ENCODE measurements at places on chromosomes 2 and 18.

DNA sequence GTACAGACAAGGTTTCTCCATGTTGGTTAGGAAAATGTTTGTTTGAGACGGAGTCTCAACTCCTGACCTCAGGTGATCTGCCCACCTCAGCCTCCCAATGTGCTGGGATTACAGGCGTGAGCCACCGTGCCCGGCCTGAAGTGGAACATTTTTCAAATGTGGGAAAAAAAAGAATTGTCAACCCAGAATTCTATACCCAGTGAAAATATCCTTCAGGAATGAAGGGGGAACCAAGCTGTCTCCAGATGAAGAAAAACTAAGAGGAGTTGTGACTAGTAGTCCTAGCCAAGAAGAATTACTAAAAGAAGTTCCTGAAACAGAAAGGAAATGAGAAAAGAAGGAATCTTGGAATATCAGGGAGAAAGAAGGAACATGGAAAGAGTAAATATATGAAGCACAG lies 25.7 kb downstream of the RAPGEF4 start:
- no peak for DNase-seq

GRCh38 chr2:10028988-10029874 lies 14.1 kb upstream of the KLF11 start:
- DNase-seq = no peak

- DNase-seq = no peak
Observed at GRCh38 chr2:232448304-232448690, 7.7 kb upstream of the ALPI start.

DNA sequence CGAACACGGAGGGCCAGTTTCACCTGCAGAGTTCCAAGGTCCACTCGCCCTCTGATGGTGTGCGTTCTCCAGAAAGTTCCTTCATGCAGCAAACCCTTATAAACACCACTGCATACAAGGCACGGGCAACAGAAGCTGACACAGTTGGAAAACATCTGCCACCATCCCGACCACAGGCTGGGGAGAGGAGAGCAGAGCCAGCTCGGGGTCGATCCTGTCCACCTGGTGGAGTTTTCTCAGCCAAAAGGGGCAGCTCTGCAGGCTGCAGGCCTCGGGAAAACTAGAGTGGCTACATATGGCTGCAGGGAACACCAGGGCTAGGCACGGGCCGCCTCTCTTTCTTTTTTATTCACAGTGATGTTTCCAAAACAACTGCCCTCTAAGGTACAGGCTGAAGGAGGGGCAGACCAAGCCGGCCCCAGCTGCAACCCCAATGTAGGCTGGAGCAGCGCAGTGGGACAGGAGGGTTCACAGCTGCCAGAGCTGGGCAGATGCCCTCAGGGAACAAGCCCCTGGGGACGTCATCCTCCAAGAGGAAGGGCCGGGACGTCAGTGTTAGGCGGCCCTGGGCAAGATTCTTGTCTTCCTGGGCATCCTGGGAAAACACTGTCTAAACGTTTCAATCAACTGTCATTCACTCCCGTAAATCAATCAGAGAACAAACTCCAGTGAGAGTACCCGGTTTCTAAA lies 274.7 kb downstream of the TWIST2 start:
- no peak for DNase-seq

DNA sequence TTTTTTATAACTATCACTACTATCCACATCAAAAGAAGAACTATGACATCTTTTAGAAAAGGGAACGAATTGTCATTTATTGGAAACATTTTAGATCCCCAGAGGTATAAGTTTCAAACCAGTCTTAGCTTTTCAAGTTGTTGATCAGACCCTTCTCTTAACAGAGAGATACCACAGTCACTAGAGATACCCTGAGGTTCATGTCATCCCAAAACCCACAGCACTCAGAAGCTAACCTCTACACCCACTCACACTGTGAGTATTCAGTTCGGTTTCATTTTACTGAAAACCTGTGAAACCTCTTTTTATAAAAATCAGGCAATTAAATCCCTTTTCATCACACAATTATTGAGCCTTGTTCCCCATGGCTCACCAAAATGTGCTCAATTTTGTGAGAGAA lies 156.2 kb downstream of the DTNA start:
- no peak for DNase-seq

DNA sequence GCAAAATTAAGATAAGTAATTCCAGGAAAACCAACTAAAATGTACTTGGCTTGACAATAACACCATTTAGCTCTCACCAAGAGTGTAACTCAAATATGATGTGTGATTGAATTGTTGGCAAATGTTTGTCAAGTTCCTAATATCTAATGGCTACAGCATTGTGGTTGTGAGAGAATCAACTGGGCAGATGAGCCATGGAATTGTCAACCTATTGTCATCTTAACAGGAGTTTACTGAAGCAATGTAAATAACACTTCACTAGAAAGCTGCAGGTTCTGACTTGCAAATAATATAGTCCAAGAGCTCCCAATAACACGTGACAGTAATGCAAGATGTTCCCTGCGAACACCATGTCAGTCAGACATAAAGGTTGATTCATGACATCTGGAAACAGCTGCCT lies 495.2 kb upstream of the MEIS1 start:
- no peak for DNase-seq

GRCh38 chr2:14255135-14255820 lies 377.2 kb upstream of the LRATD1 start:
- DNase-seq = no peak

GRCh38 chr2:42193722-42194187 lies 24.6 kb downstream of the EML4 start:
- no peak for DNase-seq

DNA sequence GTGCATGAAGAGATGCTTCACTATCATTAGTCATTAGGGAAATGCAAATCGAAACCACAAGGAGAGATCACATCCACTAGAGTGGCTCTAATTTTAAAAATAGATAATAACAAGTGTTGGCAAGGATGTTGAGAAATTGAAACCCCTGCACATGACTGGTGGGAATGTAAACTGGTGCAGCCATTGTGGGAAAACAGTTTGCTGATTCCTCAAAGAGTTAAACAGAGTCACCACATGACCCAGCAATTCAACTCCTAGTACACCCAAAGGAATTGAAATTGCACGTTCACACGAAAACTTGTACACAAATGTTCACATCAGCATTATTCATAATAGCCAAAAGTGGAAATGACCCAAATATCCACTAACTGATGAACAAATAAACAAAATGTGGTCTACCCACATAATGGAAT lies 179.5 kb downstream of the BCL2 start:
- no peak for DNase-seq

- no peak for DNase-seq
Observed at GRCh38 chr2:142545036-142545435, 332.4 kb upstream of the KYNU start.

GRCh38 chr2:199101487-199101886 lies 356.3 kb downstream of the SATB2 start:
- no peak for DNase-seq

DNA sequence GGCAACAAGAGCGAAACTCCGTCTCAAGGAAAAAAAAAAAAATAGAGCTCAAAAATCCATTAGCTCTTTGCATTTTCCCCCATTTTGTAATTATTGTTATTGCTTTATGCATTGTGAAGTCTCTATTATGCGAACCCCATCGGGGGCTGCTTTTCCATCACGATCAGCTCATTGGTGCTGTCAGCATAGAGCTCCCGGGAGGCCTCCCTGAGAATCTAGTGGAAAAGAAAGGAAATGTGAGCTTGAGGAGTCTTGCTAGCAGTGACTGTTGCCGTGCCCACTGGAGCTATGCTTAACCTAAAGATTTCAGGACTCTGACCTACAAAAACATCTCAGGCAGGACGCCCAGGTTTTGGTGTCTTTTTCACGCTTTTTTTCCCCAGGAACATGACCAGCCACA lies 102.6 kb upstream of the NDUFV2 start:
- no peak for DNase-seq

DNA sequence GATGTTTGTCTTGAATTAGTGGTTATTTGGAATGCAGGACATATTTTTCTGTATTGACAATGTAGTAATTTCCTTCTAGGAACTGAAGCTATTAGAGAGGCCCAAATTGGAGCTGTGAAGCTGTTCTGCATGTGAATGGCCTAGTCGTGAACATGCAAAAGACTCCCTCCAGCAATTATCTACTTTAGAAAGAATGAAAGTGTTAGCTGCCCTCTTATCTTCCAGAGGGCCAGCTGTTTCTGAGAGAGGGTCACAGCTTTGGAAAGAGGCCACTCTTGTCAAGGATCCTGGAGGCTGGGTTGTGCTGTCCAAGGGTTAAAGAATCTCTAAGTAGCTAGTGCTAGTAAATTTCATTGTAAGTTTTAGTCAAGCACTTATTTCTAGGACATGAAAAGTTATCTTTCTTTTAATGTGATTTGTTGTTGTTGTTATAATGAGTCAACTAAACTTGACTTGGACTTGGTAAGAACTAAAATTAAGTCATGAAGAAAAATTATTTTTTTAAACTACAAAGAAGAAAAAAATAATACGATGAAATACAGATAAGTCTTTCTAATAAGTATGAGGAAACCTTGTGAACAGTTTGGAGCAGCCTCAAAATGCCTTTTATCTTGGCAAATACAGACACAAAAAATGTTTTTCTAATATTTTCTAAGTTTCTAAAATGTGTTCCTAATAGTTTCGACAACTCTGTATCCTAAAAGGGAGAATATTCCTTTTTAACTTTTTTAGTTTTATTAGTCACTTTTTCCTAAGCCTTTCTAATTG lies 36.8 kb downstream of the DPP4 start:
- DNase-seq = no peak

DNA sequence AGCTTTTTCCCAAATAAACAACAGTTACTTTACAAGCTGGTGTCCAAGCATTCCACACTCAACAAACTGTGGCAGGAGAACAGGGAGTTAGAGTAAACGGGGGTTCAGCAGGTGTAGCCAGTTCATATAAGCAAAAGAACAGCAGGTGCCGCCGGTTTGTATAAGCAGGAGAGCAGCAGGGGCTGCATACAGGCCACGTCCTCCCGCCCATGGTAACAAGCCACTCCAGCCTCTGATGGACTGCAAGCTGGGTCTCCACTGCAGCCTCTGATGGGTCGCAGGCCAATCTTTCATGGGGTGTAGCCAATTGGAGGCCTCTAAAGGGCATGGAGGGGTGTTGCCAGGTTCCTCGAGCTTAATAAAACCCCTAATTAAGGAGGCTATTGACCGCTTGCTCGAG lies 189.3 kb downstream of the ANKRD30B start:
- no peak for DNase-seq

DNA sequence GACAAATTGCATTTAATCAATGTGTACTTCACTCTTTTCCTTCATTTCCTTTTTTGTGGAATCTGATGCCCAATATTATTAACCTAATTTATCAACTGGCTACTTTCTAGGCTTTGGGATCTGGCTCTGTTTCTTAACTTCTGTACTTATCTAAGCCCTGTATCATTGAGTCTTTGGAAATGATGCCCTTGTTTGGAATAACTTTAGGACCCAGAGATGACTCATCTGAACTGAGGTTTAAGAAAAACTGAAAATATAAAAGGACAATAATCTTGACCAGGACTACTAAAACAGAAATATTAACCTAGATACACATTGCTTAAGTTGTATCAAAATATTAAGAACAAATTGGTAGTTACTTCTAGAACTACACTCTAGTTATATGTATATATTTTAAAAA lies 600.8 kb downstream of the CPS1 start:
- no peak for DNase-seq

DNA sequence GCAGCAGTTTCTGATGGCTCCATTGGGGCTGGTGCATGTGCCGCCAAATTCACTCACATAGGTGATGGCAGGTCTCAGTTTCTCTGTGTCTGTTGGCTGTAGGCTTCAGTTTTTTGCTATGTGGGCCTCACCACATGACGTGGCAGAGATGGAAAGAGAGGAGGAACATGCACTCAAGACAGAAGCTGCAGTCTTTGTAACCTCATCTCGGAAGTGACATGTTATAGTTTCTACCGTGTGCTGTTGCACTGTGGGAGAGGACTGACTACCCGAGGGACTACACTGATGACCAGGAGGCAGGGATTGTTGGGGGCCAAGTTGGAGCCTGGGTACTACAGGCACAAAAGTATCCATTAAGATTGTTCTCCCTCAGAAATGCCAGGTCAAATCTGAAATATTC lies 9.2 kb upstream of the CNRIP1 start:
- no peak for DNase-seq

- no peak for DNase-seq
Observed at GRCh38 chr2:215811409-215812345, 201.7 kb downstream of the MREG start.

GRCh38 chr2:69827796-69828540 lies 1.5 kb upstream of the GMCL1 start:
- DNase-seq = no peak

- no peak for DNase-seq
Observed at GRCh38 chr2:41774011-41774605, 273.7 kb upstream of the PKDCC start.

GRCh38 chr18:77178559-77178958 lies 46.0 kb upstream of the MBP start:
- no peak for DNase-seq

GRCh38 chr2:240165661-240166060 lies 25.2 kb upstream of the OTOS start:
- DNase-seq = no peak
